Omental fat pad (tissue), 4 donors: ENCODE measurements at places on chromosomes 2 and 18. TPM values are rescaled to one million over a fixed set of nuclear protein-coding genes. Genes with fewer than 3 reads are reported as not detected.

GRCh38 chr18:78525366-78526111, 454.1 kb upstream of the SALL3 start:
- DNase-seq, result no peak

DNA sequence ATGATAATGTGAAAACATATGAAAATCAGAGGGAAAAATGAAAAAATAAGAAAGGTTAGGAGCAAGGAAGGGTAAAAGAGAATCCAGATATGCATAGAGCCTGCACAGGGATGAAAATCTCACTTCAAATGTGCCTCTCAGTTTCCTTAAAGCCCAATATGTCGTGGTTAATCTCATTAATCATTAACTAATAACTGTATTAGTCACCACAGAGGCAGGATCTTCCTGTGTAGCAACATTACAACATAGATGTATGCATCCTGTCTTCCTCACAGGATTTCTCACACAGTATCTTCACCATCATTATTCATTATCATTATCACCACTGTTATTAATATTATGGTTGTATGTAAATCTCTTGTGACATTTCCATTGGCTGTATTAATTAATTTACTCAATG, 361.2 kb upstream of the SOX11 start:
- no peak for DNase-seq

The COLEC11 gene
- total RNA-seq, result 4.5 TPM

The GCG gene
- not detected for total RNA-seq

GRCh38 chr2:226608451-226608850, 191.2 kb downstream of the IRS1 start:
- DNase-seq, result no peak

DNA sequence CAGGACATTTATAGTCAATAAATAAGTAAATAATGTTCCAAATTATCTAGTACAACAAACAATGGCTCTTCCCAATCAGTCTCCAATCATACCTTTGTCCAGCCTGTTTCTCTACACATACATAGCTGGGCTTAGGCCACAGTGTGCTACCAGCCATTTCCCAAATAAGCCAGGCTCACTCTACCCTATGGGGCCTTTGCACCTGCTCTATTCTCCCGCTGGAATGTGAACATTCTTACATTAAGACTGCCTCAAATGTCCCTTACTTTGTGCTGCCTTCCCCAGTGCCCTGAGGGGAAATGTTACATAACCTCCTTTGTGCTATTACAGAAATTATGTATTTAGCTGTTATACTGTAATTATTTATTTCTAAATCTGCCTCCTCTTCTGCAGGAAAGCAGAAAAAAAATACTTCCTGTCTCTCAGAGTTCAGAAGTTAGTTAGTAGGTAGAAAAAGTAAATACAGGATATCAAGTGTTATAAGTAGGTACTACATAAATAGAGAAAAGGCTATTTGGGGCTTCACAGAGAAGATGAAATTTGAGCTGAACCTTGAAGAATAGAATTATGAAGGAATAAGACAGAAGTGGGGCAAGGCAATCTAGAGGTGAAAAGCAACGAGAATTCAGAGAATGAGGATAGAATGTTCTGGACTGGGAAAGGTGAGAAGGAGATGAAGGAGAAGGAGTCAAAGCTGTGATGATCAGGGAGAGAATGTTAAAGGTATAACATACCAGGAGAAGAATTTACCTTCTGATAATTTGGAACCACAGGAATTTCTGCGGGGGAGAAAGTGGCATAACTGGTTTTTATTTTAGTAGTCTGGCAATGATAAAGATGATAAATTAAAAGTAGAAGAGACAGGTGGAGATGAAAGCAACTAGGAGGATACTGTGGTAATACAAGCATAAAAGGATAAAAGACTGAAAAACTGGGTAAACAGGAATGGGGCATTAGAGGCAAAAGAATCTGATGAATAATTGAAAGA, 37.0 kb downstream of the ROCK1 start:
- DNase-seq, result no peak

The TRABD2A gene
- total RNA-seq, result 9.0 TPM

The PLGLB2 gene
- total RNA-seq, result 2.6 TPM
